ENCODE measurements at places on chromosomes 6 and 20. TPM values are rescaled to one million over a fixed set of nuclear protein-coding genes. Genes with fewer than 3 reads are reported as not detected.

DNA sequence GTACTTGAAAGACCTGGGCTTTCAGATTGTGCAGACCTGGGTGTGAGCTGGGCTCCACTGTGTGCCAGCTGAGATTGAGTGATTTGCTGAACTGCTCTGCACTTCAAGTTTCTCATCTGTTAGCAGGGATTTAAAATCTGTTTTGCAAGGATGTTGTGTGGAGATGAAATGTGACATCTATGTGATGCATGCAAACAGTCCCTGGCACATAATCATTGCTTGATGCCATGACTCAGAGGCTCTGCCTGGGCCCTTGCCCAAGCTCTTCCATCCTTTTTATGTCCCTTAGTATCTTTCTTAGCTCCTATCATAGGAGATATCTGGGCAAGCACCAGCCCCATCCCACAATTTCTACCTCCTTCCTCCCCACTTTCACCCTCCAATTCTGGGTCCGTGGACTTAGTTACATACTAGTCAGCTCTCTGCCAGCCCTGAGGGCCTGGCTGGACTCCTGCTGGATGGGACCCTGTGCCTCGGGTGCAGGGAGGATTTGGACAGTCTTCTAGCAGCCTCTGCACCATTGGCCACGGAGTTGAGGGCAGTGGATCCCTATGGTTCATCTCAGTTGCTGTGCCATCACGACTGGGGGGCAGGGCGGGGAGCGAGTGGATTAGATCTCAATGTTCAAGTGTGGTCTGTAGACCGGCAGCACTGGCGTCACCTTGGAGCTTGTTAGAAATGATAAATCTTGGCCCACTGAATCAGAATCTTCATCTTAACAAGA, 103.6 kb downstream of the MAP3K7 start:
- DNase-seq = no peak
- H3K27me3 ChIP-seq = no peaks in the 10 kb centered on the region
- H3K36me3 ChIP-seq = no peaks in the 10 kb centered on the region
- H3K27ac ChIP-seq = no peak overlapping the region
- no peak overlapping the region for H3K4me3 ChIP-seq

DNA sequence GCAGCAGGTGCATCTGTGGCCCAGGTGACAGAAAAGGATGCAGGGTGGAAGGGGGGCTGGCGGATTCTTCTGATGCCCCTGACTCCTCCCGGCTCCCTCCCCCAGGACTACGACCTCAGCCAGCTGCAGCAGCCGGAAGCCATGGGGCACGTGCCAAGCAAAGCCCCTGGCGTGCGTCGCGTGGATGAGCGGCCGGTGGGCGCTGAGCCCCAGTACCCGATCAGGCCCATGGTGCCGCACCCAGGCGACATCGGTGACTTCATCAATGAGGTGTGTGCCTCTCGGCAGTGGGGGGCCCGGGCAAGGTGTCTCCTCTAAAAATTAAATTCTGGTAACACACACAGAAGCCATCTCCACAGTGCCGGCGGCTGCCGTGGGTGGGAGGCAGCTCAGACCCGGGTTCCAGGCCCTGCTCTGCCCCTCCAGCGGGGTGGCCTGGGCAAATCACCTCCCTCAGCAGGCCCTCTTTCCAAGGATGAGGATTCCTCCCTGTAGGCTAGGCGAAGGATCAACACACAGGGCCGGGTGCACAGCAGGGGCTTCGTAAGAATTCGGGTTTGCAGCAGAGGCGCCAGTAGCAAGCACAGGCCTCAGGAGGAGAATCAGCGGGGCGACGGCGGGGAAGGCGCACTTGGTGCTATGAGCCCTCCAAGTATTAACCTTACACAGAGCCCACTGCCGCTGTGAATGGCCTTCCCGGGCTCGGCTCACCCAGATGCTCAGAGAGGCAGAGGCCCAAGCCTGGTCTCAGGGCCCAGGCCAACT, 131.5 kb downstream of the TAF4 start:
- peak; percentile 5 for DNase-seq
- no peak overlapping the region for H3K4me3 ChIP-seq
- no peak overlapping the region for H3K27ac ChIP-seq
- peaks cover 57% of the 10 kb centered on the region for H3K27me3 ChIP-seq
- no peaks in the 10 kb centered on the region for H3K4me1 ChIP-seq
- no peaks in the 10 kb centered on the region for H3K36me3 ChIP-seq

DNA sequence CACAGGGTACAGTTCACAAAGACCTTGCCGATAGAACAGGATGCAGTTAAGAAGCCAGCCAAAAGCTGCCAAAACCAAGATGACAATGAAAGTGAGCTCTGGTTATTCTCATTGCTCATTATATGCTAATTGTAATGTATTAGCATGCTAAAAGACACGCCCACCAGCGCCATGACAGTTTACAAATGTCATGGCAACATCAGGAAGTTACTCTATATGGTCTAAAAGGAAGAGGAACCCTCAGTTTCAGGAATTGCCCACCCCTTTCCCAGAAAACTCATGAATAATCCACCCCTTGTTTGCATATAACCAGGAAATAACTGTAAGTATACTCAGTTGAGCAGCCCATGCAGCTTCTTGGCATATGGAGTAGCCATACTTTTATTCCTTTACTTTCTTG, 748.7 kb downstream of the QKI start:
- no peaks in the 10 kb centered on the region for H3K27me3 ChIP-seq
- DNase-seq = no peak
- no peak overlapping the region for H3K4me3 ChIP-seq
- H3K36me3 ChIP-seq = no peaks in the 10 kb centered on the region
- no peak overlapping the region for H3K27ac ChIP-seq

The F13A1 gene
- 93.1 TPM for total RNA-seq

The MYB gene
- total RNA-seq = 0.08 TPM

DNA sequence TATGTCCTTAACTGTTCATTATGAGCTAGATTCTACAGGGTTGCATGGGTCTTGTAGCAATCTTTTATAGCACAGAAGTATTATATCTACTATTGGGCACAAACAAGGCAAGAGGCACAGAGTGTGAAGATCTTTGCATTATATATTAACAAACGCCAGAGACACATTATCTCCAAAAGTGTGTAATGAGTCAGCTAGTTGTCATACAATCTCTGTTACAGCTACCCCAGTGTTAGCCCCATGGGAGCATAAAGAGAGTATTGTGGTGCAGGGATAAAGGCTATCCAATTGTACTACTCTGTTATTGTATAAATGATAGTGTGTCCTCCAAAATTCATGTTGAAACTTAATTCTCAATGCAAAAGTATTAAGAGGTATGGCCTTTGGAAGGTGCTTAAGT, 148.4 kb upstream of the RIMS1 start:
- H3K27ac ChIP-seq = no peak overlapping the region
- no peaks in the 10 kb centered on the region for H3K27me3 ChIP-seq
- no peaks in the 10 kb centered on the region for H3K4me1 ChIP-seq

Measured in left ventricle myocardium inferior (tissue), 1 donor.